ENCODE measurements at places on chromosomes 11 and 22.
A peak's percentile ranks its signal among the peaks of the same experiment; 100 is the strongest.

DNA sequence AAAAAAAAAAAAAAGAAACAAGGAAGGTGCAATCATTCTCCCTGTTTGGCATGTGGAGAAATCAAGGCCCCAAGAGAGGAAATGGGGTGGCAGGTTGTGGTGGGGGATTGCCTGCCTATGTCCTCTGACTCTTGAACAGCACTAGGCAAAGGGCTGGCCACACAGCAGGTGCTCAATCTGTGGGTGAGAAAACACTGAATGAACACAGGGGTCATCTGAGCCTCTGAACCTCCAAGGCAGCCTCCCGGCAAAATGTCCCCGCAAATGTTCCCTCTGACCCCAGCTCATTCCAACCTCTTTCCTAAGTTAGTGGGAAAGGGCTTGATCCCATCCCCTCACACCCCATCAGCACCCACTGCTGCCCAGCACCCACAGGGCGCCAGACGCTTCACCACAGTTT lies 4.6 kb downstream of the PLA2G6 start:
- DNase-seq = peak; percentile 50

- no peak for DNase-seq
These were observed at the start of gene MORC2 for GRCh38 chr22:30968015-30968923. Gene MORC2 (minus strand): TSS chr22:30968774. CDS start chr22:30967889, 885 bp downstream.

GRCh38 chr11:134438542-134439537 lies 26.8 kb upstream of the B3GAT1 start:
- no peak for DNase-seq

GRCh38 chr22:22815397-22816170 lies 72.0 kb upstream of the IGLL5 start:
- DNase-seq = no peak

- peak; percentile 3 for DNase-seq
These were observed 860 bp downstream of the PRMT3 start for GRCh38 chr11:20388096-20389055.

DNA sequence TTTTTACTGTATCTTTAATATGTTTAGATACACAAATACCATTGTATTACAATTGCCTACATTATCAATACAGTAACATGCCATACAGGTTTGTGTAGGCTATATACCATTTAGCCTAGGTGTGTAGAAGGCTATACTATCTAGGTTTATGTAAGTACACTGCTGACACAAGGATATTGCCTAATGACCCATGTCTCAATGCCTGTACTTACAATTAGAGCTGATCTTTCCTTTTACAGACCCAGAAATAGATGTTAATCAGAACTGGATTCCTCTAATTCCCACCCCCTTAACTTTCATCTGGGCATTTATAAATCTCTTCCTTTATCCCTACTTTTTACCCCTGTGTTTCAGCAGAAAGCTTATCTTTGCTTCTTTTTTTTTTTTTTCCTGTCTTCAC lies 229.5 kb downstream of the METTL15 start:
- no peak for DNase-seq

- DNase-seq = no peak
These were observed 20.5 kb upstream of the RAG2 start for GRCh38 chr11:36618363-36619047.

- DNase-seq = peak; percentile 60
These were observed 1.0 kb downstream of the VWCE start for GRCh38 chr11:61293867-61294716.

GRCh38 chr22:25800766-25801165 lies 58.8 kb downstream of the MYO18B start:
- no peak for DNase-seq

DNA sequence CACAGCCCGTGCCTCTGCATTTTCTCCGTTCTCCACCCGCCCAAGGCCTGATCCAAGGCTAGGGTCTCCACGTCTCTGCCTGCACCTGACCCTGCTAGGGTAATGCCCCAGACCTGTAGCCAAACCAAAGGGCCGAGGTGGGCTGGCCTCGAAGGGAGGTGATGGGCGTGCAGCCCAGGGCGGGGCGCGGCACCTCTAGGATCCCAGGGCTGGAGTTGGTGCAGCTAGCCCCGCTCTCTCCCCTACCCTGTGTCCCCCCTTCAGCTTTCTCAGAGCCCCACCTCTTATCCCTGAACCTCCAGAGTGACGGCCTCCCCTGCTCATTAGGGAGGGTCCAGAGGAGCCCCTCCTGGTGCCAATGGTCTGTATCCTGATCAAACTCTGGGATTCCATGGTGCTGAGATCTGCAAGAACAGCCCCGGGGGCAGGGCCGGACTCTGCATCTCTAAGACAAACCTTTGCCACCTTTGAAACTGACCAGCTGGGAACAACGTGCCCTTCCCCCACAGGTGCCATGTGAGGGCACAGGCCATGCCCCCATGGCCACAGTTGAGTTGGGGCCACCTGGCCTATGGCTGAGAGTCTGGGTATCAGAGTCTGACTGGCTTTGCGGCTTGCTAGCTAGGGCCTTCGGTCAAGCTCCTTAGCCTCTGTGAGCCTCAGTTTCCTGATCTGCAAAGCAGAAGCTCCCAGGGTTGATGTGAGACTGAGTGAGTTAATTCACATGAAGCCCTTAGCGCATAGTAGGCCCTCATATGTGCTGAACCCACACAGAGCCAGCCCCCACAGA lies 23.1 kb upstream of the CBX7 start:
- peak; percentile 50 for DNase-seq

- DNase-seq = no peak
These were observed 62.4 kb downstream of the TRMU start for GRCh38 chr22:46397951-46398350.

GRCh38 chr11:83037877-83038276 lies 33.8 kb downstream of the RAB30 start:
- DNase-seq = no peak

DNA sequence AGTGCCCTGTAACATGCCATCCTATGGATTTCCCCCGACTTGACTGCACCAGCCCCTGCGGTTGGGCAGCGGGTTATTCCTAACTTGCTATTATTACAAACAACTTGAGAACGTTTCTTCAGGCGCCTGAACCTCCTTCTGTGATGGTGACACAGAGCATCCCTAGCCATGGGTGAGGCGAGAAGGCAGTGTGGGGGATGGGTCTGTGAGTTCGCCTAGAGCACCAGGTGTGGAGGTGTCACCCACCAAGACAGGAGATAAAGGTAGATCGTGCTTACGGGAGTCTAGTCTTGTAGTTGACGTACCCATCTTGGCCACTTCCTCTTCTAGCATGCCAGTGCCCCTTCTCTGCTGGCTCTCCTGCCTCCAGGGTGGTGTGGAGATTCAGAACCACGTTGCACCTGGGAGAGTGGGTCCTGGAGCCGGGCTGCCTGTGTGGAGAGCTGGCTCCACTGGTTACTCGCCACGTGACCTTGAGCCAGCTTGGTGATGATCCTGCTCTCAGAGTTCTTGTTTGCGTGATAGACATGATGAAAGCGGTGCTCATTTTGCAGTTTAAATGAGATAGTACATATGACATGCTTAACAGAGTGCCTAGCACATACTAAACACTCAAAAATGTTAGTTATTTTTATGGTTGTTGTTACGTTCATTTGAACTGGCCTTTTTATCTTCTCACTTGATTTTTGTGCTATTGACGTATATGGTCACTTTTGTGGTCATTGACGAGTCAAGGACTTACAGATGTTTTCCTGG lies 37.8 kb downstream of the TBC1D22A start:
- no peak for DNase-seq

GRCh38 chr11:40130427-40130826 lies 1329.0 kb downstream of the LRRC4C start:
- no peak for DNase-seq

GRCh38 chr11:36030731-36031281 lies 86.9 kb downstream of the LDLRAD3 start:
- DNase-seq = peak; percentile 85

GRCh38 chr11:128507936-128508335 lies 79.4 kb downstream of the ETS1 start:
- no peak for DNase-seq

DNA sequence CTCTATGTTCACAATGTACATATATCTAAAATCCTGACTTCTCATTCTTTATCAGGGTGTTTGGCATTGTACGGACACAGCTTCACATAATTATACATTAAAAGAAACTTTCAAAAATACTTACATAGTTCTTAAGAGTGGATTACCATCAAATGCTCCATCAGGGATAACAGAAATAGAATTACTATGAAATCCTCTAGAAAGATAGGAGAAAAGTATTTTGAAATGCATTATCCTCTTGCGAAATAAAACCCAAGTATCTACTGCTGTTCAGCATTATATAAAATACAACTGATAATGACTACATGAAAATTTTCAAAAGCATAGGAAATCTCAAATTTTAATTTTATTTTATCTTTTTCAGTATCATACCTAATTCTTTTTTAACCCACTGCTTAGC lies 17.8 kb upstream of the CCDC34 start:
- no peak for DNase-seq

DNA sequence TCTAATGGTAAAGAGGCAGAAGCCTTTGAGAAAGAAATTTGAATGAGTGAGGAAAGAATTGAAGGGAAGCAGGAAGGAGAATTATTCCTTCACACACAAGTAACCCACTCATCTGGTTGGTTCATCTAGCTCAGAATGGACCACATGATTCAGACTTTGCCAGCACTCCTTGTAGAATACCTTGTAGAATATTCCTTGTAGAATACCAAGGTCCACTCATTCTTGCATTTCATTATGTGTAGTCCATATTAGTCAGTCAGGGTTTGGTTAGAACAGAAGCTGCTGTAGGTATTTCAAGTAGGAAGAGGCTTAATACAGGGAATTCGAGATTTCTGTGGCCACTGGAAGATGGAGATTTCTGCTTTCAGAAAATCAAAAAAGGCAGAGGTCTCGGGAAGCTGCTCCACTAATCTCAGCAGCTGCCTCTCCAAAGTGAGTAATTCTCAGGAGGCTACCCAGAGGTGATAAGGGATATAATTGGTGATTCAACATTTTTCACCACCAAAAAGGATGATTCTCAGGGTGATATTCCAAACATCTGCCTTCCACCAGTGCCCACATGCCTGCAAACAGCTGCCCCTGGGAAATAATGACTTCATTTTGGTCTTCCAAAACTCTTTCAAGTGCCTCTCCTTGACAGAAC lies 329.1 kb downstream of the TMEM135 start:
- DNase-seq = peak; percentile 64

GRCh38 chr22:27122574-27122973 lies 465.2 kb downstream of the MIAT start:
- DNase-seq = no peak

- no peak for DNase-seq
These were observed 10.6 kb downstream of the LIMK2 start for GRCh38 chr22:31222736-31223135.

DNA sequence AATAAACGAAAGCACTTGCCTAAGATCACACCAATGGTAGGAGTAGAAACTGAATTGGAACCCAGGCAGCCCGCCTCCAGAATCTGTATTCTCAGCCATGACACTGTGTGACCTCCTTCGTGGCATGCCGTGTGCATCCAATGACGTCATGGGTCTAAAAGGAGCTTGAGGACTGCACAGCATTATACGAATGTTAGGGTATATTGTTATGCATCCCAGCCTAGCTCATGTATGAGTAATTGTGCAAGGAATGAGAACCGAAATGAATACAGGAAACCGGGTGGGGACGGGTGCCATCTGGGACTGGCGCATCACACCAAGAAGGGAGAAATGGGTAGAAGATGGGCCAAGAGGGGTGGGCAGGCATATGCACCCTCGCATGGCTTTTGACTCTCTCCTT lies 12.3 kb upstream of the IGSF9B start:
- DNase-seq = no peak

DNA sequence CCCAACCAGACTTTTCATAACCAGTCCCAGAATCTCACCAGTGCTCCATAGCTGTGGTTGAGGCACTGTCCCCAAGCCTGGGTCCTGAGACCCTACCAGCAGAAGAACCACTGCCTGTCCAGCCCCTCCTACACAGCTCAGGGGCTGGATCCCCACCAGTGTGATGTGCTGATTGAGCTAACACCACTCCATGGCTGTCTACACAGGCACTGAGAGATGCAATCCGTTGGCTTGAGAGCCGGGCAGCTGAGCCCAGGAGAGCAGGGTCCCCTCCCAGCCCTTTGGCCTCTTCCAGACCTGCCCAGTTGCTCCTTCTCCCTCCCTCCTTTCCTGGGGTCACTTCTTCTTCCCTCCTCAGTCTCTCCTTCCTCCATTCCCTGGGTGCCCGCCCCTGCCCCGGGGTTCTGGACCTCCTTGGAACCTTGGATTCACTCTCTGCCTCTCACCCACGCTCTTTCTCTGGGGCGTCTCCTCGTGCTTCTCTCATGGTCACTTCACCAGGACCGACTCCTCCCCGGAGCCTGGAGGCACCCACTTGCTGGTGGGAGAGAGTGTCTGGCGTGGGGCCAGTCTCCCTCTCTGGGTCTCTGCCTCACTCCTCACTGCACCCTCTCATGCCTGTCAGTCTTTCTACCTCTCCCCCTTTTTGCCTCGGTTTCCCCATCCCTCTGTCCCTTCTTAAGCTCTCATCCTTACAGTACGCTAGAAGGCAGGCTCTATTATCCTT lies 706 bp upstream of the SCYL1 start:
- no peak for DNase-seq

DNA sequence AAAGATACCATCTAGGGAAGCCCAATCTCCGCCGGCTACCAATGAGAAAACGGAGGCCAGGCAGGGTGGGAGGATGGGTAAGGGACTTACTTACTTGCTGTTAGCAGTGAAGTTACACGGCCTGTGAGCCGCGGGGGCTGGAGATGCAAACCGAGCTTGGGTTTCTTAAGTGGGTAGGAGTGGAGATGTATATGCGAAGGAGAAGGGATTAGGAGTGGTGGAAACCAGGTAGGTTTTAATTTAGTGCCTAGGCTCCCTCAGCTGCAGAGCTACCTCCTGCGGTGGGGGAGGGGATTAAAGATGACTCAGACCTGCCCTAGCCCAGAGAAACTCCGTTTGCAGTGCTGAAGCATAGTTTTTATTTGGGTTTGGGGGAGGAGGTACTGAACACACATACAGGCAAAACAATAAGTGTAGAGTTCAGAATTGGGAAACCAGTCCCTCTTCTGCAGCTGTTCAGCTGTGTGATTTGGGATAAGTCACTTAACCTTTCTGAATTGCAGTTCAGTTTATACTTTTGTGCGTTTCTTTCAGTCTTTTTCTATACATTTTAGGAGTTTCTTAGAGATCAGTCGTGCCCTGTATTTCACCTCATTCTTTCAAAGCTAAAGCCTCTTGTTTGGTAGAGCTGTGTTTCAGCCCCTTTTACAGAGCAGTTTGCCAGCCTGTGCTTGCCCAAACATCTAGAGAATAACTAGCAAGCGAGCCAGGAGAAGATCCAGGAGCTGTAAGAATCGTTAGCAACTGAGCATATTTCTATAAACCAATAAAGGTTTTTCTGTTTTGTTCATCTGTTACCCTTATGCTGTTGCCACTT lies 596 bp upstream of the TNRC6B start:
- peak; percentile 77 for DNase-seq

- DNase-seq = no peak
These were observed 87.4 kb downstream of the EIF3M start for GRCh38 chr11:32671051-32671450.

Measured in LHCN-M2 (cell line).